Psoas muscle (tissue), 8 donors: ENCODE measurements at places on chromosomes 11 and 22. TPM values are rescaled to one million over a fixed set of nuclear protein-coding genes. Genes with fewer than 3 reads are reported as not detected.

GRCh38 chr22:24400726-24401596, 26.4 kb upstream of the ADORA2A start:
- H3K4me3 ChIP-seq, result no peak overlapping the region
- DNase-seq, result peak; percentile 28
- H3K4me1 ChIP-seq, result peaks cover 42% of the 10 kb centered on the region
- H3K27ac ChIP-seq, result peak overlapping the region; percentile 76
- no peaks in the 10 kb centered on the region for H3K27me3 ChIP-seq

DNA sequence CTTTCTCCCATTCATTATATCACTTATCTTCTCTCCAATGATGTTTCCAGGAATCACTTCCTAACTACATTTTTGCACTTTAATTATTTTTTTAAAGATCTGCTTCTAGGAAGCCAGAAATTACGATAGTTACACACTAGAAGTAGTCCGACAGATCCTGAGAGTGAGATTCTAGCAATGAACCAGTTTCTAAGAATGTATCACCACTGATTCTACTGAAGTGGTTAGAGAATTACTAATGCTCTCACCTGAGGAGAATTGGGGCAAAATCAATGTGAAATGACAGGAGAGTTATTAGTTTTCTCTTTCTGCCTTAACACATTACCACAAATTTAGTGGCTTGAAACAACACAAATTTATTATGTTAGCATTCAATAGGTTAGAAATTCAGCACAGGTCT, 241.2 kb downstream of the CASP12 start:
- H3K4me1 ChIP-seq, result peaks cover 11% of the 10 kb centered on the region
- no peaks in the 10 kb centered on the region for H3K27me3 ChIP-seq
- no peak overlapping the region for H3K27ac ChIP-seq
- DNase-seq, result no peak
- no peaks in the 10 kb centered on the region for H3K36me3 ChIP-seq

DNA sequence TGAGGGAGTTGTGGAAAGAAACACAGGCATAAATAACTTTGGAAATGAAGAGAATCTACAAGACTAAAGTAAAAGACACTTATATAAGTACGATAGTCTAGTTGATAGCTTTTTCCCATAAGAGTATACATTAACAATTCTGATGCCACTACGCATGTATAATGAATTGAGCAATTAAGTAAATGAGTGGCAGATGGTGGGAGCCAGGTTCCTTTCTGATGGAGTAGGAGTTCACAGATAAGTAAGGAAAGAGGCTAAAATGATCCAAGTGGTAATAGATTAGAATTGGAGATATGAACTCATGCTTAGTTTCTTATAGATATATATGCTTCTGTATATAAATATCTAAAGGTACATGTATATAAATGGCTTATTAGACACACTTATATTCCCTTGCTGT, 368.3 kb downstream of the FAM181B start:
- H3K4me3 ChIP-seq, result no peak overlapping the region
- H3K27ac ChIP-seq, result no peak overlapping the region
- no peak for DNase-seq
- H3K4me1 ChIP-seq, result no peaks in the 10 kb centered on the region
- H3K36me3 ChIP-seq, result no peaks in the 10 kb centered on the region

DNA sequence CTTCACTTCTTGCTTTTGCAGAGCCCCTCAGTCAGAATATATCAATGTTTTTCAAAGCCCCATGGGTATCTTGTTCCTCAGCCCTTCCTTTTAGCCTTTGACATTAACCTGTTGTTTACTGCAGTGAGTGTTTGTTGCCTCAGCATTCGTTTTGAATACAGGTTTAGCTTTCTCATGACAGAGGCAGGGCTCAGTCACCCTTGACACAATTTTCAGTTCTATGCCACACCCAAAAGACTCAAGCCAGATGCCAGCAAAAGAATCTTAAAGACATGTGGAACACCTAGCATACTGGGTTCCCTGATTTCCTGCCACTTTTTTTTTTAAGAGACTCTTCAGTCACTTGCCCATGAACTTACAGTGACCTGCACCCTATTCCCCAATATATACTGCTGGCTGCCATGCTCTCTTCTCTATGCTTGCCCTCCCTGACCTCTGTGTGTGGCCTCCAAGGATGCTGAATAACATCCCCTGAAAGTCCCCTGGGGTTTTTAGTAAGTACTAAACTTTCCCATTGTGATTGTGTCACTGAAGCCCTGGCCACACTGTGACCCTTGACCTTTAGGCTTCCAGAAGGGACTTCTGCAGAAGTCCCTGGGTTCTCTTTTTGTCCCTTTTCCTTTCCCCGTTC, 1225.5 kb downstream of the TBC1D22A start:
- DNase-seq, result no peak
- H3K4me3 ChIP-seq, result no peak overlapping the region
- H3K27me3 ChIP-seq, result no peaks in the 10 kb centered on the region

DNA sequence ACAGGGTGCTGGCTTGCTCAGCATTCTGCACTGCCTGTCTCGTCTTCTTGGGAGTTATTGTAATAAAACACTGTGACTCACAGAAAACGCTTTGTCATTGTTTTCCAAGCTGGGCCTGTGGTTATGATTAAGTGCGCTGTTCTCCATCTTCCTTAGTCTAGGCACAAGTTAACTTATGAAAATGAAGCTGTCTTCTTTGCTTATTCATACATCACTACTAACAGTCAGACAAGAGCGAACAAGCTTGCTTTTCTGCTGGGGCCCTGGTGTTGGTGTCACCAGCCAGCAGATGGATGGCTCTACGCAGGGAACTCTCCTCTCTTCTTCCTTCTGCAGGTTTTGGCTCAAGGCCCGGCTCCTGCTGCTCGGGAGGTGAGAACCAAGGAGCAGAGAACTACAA, 380.1 kb upstream of the SYN3 start:
- H3K36me3 ChIP-seq, result no peaks in the 10 kb centered on the region
- H3K4me3 ChIP-seq, result no peak overlapping the region
- H3K4me1 ChIP-seq, result peaks cover 3% of the 10 kb centered on the region
- no peaks in the 10 kb centered on the region for H3K27me3 ChIP-seq

The TNNT3 gene
- total RNA-seq, result 3,276 TPM

The BCO2 gene
- total RNA-seq, result 9.3 TPM

The NXPE2 gene
- total RNA-seq, result not detected

- no peak for DNase-seq
- H3K27ac ChIP-seq, result peak overlapping the region; percentile 16
- no peaks in the 10 kb centered on the region for H3K27me3 ChIP-seq
- H3K36me3 ChIP-seq, result no peaks in the 10 kb centered on the region
- no peaks in the 10 kb centered on the region for H3K4me1 ChIP-seq
- H3K4me3 ChIP-seq, result no peak overlapping the region
These were observed 13.9 kb downstream of the LRRC32 start for GRCh38 chr11:76656571-76657081.

The IGSF9B gene
- 0.87 TPM for total RNA-seq

- H3K4me3 ChIP-seq, result no peak overlapping the region
- no peaks in the 10 kb centered on the region for H3K36me3 ChIP-seq
- no peaks in the 10 kb centered on the region for H3K4me1 ChIP-seq
- peaks cover 1% of the 10 kb centered on the region for H3K27me3 ChIP-seq
These were observed 1134.8 kb downstream of the BRD1 start for GRCh38 chr22:48692734-48693376.

- peak overlapping the region; percentile 1 for H3K27ac ChIP-seq
- H3K27me3 ChIP-seq, result no peaks in the 10 kb centered on the region
- DNase-seq, result no peak
- peaks cover 36% of the 10 kb centered on the region for H3K4me1 ChIP-seq
These were observed 68.3 kb upstream of the CRYBB3 start for GRCh38 chr22:25131198-25131887.

GRCh38 chr11:19728436-19728835, 15.8 kb downstream of the NAV2 start:
- no peaks in the 10 kb centered on the region for H3K4me1 ChIP-seq
- DNase-seq, result no peak
- H3K36me3 ChIP-seq, result no peaks in the 10 kb centered on the region
- no peak overlapping the region for H3K4me3 ChIP-seq
- no peaks in the 10 kb centered on the region for H3K27me3 ChIP-seq
- H3K27ac ChIP-seq, result no peak overlapping the region

The OR10D3 gene
- not detected for total RNA-seq

- no peak overlapping the region for H3K27ac ChIP-seq
- no peak for DNase-seq
- H3K27me3 ChIP-seq, result no peaks in the 10 kb centered on the region
These were observed 7.6 kb upstream of the JHY start for GRCh38 chr11:122874991-122875390.

- DNase-seq, result no peak
- no peak overlapping the region for H3K27ac ChIP-seq
- peaks cover 22% of the 10 kb centered on the region for H3K4me1 ChIP-seq
- no peak overlapping the region for H3K4me3 ChIP-seq
- H3K27me3 ChIP-seq, result no peaks in the 10 kb centered on the region
These were observed 94.7 kb downstream of the SERGEF start for GRCh38 chr11:17918049-17918605.
